Body of pancreas (tissue), 4 donors: ENCODE measurements at places on chromosomes 5 and 9. TPM values are rescaled to one million over a fixed set of nuclear protein-coding genes. Genes with fewer than 3 reads are reported as not detected.
A peak's percentile ranks its signal among the peaks of the same experiment; 100 is the strongest.

DNA sequence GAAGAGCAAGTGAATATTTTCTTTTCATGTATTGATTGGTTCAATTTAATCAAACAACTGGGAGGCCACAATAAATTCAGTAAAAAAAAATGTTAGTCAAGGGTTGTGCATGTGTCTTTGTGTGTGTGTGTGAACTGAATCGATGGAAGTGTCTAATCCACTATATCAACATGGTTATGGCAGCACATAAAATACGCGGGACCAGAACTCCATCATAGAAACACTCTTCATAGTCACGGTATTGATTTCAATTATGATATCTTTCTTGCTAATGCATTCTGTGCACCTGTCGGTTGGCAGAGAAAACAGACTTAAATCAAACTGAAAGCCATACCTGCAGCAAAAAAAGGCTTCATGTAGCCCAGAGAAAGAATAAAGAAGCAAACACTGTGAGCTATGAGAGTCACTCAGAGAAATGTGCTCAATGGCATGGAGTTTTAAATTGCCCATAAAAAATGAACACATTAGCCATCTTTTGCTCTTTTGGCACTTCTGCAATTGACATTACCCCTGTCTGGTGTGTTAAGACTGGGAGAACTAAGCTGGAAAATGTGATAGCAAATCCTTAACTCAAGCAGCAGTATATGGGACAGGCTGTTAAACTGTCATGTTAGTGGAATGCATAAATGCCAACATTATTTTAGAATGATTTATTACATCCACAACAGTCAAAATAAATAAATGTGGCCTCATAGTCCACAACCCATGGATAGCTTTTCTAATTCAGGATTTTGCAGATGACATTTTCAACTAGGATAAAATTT is 642.4 kb upstream of the C9orf72 start:
- no peaks in the 10 kb centered on the region for H3K27me3 ChIP-seq
- no peaks in the 10 kb centered on the region for H3K36me3 ChIP-seq
- no peak overlapping the region for H3K4me3 ChIP-seq
- H3K4me1 ChIP-seq: no peaks in the 10 kb centered on the region
- H3K27ac ChIP-seq: no peak overlapping the region

DNA sequence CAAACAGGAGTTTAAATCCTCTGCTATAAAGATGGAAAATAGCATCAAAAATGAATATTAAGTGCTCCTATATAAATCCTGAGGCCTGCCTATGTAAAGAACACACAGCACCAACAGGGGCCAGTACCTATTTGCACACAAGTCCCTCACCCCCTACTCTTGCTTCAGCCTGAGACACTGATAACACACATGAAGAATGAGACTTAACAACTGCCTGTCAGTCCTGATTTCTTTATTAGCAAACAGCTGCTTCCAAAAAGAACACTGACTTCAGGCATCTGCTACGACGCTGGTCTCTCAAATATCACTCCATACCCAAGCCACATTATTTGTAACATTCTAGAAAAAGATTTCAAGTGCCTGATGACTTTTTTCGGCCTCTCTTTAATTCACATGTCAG is 55.5 kb downstream of the MYO10 start:
- peak overlapping the region; percentile 75 for H3K27ac ChIP-seq
- no peaks in the 10 kb centered on the region for H3K27me3 ChIP-seq
- H3K36me3 ChIP-seq: no peaks in the 10 kb centered on the region
- no peak for DNase-seq
- H3K4me1 ChIP-seq: peaks cover 86% of the 10 kb centered on the region

Gene CBY3
- not detected for total RNA-seq

GRCh38 chr9:84671586-84672521 is 2.3 kb downstream of the NTRK2 start:
- no peaks in the 10 kb centered on the region for H3K36me3 ChIP-seq
- no peak overlapping the region for H3K4me3 ChIP-seq
- peak overlapping the region; percentile 35 for H3K27ac ChIP-seq
- no peaks in the 10 kb centered on the region for H3K27me3 ChIP-seq

GRCh38 chr9:77649109-77649812 is 1.1 kb upstream of the GNA14 start:
- peak overlapping the region; percentile 13 for H3K4me3 ChIP-seq
- H3K27ac ChIP-seq: peak overlapping the region; percentile 59
- no peak for DNase-seq
- H3K27me3 ChIP-seq: no peaks in the 10 kb centered on the region

Gene PCDH1
- 24.9 TPM for total RNA-seq

Gene IL9
- total RNA-seq: not detected

DNA sequence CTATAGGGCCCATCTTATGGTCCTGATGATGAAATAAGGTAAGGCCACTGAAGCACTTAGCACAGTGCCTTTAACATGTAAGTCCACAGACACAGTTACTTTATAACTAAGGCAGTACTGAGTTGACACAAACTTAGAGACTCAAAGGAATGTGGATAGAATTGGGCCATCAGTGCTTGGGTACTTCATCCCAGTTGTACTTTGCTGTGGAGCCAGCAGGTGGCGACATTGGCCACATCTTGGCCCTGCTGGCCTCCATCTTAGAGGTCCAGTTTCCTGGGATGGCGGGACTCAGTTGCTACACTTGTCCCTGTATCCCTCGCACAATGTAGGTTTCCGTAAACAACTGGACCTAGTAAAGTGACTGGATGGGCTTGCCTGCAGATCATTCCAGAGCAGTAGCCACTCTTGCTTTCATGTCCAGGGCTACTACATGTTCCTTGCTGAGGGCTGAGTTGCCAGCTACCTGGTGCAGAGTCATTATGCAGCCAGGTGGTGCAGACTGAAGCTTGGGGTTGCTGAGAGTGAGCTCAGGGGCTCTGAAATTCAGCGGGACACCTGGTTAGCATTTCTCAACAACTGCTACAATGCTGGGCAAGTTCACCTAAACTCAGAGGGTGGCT is 10.6 kb downstream of the MTAP start:
- H3K4me1 ChIP-seq: peaks cover 13% of the 10 kb centered on the region
- peaks cover 2% of the 10 kb centered on the region for H3K36me3 ChIP-seq
- peak; percentile 83 for DNase-seq
- H3K27me3 ChIP-seq: no peaks in the 10 kb centered on the region

Gene WDR38
- 0.78 TPM for total RNA-seq

- no peak for DNase-seq
- no peaks in the 10 kb centered on the region for H3K4me1 ChIP-seq
- no peak overlapping the region for H3K27ac ChIP-seq
- no peaks in the 10 kb centered on the region for H3K27me3 ChIP-seq
- H3K36me3 ChIP-seq: no peaks in the 10 kb centered on the region
- H3K4me3 ChIP-seq: no peak overlapping the region
Observed at GRCh38 chr5:32859211-32859641, 148.1 kb downstream of the NPR3 start.

DNA sequence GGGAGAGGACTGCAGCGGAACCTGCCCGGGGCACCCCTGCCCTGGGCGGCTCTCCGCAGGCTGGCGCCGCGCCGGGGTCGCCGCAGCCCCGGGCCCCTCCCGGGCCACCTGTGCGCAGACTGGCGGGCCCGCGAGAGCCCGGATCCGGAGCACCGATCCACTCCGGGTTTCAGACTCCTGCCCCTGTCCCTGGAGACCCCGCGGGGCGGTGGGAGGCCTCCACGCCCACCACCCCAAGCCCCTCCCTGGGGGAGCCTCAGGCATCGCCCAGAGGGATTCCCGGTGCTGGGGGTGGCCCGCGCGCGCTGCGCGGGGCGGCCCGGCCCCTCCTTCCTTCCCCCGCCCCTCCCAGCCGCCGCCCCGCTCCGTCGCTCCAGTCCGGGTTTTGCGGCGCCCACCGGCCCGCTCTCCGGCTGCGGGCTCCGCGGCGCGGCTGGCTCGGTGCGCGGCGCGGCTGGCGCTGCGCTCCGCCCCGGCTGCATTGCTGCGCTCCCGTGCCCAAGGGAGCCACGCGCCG is at the start of gene UNC5A:
Gene UNC5A, plus strand, starts transcription at position 479 of the 517 bp plus-strand sequence. CDS start 192 bp downstream, outside the sequence.
- no peak within 1 kb of the TSS for H3K27ac ChIP-seq
- no peaks in the 10 kb centered on the region for H3K27me3 ChIP-seq
- peaks cover 18% of the 10 kb centered on the region for H3K4me1 ChIP-seq
- DNase-seq: no peak

GRCh38 chr5:50900952-50901510 is 234.6 kb downstream of the PARP8 start:
- H3K4me1 ChIP-seq: no peaks in the 10 kb centered on the region
- H3K27ac ChIP-seq: no peak overlapping the region
- no peaks in the 10 kb centered on the region for H3K36me3 ChIP-seq
- no peaks in the 10 kb centered on the region for H3K27me3 ChIP-seq
- no peak for DNase-seq

GRCh38 chr5:122259995-122260394 is 52.0 kb upstream of the SNCAIP start:
- H3K27me3 ChIP-seq: no peaks in the 10 kb centered on the region
- H3K4me3 ChIP-seq: no peak overlapping the region
- no peaks in the 10 kb centered on the region for H3K36me3 ChIP-seq
- no peak for DNase-seq

DNA sequence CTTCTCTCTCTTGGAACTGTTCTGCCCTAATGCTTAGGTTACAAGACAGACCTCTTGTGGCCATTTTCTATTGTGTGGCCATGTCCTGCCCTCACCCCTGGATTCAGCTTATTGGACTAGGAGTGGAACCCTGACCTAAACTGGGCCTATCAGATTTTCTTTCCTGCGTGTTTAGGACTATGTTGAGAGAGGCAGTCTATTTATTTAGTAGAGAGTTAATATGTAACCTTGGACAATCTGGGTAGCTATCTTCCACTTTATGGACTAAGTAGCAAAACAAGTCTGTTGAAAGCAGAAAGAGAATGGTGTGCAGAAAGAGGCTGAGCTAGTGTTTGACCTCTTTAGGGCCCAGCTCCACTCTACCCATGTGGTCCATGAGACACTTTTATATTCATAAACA is 82.6 kb upstream of the SMIM32 start:
- no peaks in the 10 kb centered on the region for H3K36me3 ChIP-seq
- no peak overlapping the region for H3K4me3 ChIP-seq
- no peaks in the 10 kb centered on the region for H3K4me1 ChIP-seq
- H3K27me3 ChIP-seq: no peaks in the 10 kb centered on the region
- H3K27ac ChIP-seq: no peak overlapping the region
- DNase-seq: no peak

DNA sequence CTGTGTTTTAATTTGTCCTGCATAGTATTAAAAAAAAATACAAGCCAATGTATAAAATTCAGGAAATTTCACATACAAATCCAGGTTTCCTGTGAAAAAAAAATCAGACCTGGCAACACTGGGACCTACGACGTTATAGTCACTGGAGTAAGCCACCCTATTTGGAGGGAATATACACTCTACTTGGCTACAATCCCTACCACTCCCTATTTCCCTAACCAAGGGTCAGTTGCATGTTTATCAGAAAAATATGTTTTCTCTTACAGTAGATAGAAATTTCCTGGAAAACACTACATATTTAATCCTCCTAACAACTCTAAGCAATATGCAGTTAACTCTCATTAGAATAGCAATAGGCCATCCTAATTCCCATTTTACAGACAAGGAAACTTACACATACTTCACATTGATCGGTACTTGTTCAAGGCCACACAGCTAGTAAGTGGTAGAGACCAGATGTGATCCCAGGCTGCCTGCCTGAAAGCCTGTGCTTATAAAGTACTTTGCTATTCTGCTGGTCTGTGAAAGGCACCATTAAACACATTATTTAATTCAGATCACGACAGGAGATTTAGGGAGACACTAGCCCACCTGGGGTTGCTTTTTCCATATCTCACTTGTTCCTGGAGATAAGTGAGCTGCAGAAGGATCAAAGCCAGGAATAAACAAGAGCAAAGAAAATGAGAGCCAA is 70.8 kb downstream of the MFAP3 start:
- no peaks in the 10 kb centered on the region for H3K4me1 ChIP-seq
- H3K27ac ChIP-seq: no peak overlapping the region
- no peaks in the 10 kb centered on the region for H3K27me3 ChIP-seq
- no peaks in the 10 kb centered on the region for H3K36me3 ChIP-seq
- no peak overlapping the region for H3K4me3 ChIP-seq
- DNase-seq: no peak

Gene DMRTA1
- total RNA-seq: 4.4 TPM
